ENCODE measurements at places on chromosomes 12 and 14.

- DNase-seq = no peak
These were observed 3.9 kb downstream of the LHX5 start for GRCh38 chr12:113467502-113468364.

GRCh38 chr12:128069359-128069997 lies 197.5 kb upstream of the TMEM132C start:
- peak; percentile 16 for DNase-seq

DNA sequence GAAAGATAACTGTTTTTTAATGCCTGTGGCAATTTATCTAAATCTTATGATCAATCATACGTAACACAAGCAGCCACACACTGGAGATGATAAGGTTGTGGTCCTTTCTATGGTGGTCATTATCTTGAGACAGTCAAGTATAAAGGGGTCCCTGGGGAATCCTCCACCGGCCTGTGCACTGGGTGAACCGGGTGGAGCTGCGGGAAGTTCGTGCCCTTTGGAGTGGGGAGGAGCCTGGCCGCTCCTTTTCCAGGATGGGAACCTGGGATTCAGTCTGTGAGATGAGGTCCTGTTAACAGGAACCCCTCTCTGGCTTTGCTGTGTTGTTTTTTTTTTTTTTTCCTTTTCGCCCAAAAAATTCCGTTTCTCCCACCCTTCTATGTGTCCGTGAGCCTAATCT lies 167.5 kb upstream of the RPL10L start:
- no peak for DNase-seq

DNA sequence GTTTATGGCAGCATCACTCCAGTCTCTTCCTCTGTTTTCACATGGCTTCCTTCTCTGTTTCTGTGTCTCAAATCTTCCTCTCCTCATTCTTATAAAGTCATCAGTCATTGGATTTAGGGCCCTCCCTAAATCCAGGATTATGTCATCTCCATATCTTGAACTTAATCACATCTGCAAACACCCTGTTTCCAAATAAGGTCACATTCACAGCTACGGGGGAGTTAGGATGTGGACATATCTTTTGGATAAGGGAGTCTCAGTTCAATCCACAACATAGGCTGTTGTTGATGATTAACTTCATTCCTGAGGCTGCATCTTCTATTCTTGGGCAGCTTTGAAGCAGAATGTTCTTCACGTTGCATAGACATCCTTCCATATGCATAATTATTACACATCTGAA lies 40.3 kb upstream of the NTF3 start:
- DNase-seq = no peak

- DNase-seq = no peak
These were observed 367.8 kb upstream of the CLEC14A start for GRCh38 chr14:38623661-38624060.

DNA sequence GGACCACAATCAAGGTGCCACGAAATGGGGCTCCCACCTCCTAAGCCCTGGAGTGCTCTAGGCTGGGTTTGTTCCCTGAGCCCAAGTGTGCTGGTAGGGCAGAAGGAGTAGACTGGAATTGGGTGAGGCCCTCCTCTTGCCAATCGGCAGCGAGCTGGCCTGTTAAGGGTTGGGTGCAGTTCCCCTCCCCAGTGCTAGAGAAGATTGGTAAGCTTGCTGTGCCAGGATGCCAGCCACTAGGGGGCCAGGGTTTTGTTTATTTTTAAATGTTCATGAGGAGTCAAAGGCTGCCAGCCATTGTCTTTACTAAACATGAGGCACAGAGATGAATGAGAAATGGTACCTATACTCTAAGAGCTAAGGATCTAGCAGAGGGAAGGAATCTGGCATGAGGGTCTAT lies 79.7 kb downstream of the SPTB start:
- peak; percentile 72 for DNase-seq

GRCh38 chr12:22180705-22181104 lies 134.7 kb downstream of the CMAS start:
- no peak for DNase-seq

GRCh38 chr14:100736269-100737180 lies 9.8 kb downstream of the DLK1 start:
- peak; percentile 72 for DNase-seq

GRCh38 chr14:21068521-21069387 lies 1.4 kb upstream of the ARHGEF40 start:
- DNase-seq = peak; percentile 49

GRCh38 chr14:102568115-102568614 lies 24.3 kb upstream of the RCOR1 start:
- peak; percentile 81 for DNase-seq

DNA sequence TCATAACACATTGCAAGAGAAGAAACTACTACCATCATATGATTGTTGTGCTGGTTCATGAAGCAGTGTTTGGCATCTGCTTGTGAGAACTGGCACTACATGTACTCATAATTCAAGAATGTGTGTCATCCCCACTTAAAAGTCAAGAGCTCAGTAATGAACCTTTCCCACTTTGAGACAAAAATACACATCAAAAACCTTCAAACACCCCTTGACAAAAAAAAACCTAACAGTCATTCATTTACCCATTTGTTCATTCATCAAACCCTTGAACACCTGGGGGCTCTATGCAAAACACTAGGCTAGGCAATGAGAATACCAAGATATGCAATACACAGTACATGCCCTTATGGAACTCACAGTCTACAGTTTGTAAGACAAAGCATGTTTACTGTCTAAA lies 40.0 kb downstream of the KIF21A start:
- DNase-seq = no peak

DNA sequence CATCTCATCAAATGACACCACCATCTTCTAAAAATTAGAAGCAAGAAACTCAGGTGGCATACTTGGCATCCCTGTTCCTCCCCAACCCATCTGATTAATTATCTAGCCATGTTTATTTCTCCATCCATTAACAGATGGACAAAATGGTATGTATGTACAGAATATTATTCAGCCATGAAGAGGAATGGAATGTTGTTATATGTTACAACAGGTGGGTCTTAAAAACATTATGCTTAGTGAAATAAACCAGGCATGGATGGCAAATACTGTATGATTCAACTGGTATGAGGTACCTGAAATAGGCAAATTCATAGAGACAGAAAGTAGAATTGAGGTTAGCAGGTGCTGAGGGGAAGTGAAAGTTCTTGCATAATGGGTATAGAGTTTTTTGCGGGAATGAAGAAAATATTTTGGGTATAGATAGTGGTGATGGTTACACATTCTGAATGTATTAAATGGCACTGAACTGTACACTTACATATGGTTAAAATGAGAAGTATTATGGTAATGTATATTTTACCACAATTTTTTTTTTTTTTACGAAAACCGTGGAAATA lies 17.5 kb downstream of the YY1 start:
- no peak for DNase-seq

- no peak for DNase-seq
These were observed 14.2 kb upstream of the NIN start for GRCh38 chr14:50845166-50845565.

DNA sequence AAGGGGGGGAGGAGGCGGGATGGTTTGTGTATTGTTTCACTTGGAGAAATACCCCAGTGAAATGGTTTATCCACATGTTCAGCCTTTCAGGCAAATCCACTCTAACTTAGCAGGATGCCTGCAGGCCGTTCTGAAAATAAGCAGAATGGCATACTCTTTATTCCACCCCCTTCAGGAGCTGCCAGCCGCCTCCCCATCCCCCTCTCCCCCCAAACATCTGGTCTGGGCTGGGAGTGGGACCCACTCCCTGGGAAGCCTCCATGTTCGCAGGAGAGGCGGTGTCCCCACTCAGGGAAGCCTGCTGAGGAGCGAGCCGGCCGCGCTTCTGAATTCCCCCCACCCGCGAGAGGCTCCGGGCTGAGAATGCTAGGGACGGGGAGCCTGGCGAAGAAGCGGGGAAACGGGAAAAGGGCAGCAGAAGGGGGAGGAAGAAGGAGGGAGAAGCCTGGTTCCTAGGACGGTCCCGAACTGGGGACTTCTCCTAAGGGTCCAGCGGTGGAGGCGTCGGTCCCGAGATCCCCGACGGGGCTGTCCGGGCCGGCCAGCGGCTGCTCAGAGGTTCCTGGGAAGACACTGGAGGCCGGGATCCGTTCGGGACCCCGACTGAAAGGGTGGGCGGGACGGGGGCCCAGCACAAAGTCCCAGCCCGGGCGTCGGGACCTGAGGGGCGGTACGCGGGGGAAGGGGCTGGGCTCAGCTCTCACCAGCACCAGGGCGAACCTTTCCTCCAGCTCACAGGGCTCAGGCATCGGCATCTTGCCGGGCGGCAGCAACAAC lies 666 bp downstream of the FMNL3 start:
- DNase-seq = peak; percentile 60

DNA sequence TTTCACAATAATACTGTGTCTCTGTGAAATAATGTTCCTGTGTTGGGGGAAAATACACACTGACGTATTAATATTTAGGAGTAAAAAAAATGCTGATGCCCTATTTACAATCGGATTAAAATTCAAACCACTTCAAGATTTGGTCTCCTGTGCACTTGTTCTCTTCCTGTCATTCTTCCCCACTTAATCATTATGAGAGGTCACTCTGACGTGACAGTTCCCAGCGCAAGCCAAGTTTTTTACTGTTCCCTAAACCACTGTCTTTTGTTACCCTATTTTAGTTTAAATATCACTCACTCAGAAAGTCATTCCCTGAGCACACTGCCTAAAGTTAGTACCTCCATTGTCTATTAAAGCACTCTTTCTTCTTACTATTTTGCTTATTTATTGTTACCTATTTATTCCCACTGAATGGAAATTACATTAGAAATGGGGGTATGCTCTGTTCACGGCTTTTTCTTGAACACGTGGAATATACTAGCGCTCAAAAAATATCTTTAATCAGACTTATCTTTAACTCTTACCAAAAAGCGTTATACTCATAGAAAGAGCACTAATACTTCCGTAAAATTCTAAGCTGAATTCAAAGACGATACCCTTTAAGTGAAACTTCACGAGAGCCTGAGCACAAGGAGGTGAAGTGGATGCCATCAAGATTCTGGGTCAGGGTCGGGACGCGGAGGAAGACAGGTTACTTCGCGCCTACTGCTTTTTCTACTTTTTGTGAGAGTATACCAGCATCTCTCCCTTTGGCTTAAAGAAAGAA lies 670 bp upstream of the PSMA3 start:
- DNase-seq = no peak

DNA sequence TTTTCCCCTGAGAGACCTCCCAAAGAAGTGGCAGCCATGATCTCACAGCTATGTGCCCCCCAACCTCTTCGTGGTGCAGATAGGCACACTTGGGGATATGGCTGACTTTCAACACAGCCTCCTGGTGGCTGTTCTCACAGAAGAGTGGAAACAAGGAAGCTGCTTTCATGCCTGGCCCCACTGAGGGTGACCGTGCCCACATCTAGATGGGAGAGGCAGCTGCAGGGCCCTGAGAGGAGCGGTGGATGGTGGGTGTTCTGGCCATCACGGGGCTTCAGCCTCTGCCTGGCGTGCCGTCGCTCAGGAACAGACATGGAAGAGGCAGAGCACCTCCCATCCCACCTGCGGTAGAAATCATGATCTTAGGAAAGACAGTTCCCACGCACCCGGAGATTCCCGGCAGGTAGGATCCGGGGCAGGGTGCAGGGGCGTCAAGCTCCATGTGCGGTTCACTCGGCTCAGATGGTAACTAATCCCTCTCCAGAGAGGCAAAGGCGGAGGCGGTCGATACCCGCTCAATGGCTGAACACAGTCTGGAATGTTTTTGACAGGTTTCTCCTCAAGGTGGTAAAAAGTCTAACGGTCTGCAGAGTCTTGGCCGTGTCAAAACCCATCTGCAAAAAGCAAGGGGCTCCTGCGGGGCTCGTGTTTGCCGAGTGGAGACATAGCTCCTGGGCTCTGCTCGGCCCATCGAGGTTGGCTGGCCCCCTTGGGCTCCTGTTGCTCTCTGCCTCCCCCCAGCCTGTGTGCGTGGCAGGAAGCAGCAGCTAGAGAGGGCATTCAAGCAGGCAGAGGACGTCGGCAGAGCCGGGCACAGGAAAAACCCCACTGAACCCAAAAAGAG lies 225.2 kb upstream of the RTL1 start:
- no peak for DNase-seq

DNA sequence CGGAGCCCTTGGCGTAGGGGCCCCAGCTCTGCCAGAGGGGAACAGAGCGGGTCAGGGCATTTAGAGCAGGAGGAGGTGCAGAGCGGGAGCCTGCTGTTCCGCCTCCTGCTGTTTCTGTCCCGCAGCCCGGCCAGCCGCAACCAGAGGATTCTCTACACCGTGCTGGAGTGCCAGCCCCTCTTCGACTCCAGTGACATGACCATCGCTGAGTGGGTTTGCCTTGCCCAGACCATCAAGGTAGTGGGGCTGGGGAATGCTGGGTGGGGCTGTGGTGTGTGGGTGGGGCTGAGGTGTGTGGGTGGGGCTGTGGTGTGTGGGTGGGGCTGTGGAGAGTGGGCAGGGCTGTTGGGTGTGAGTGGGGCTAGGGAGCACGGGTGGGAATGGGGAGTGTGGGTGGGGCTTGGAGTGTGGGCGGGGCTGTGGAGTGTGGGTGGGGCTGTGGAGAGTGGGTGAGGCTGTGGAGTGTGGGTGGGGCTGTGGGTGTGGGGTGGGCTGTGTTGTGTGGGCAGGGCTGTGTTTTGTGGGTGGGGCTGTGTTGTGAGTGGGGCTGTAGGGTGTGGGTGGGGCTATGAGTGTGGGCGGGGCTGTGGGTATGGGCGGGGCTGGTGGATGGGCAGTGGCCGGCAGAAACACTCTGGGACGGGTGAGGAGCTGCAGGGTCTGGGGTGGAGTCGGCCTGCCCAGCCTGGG lies 8.0 kb downstream of the ASPG start:
- DNase-seq = no peak

GRCh38 chr14:49959822-49960408 lies 67.0 kb downstream of the ARF6 start:
- peak; percentile 30 for DNase-seq

DNA sequence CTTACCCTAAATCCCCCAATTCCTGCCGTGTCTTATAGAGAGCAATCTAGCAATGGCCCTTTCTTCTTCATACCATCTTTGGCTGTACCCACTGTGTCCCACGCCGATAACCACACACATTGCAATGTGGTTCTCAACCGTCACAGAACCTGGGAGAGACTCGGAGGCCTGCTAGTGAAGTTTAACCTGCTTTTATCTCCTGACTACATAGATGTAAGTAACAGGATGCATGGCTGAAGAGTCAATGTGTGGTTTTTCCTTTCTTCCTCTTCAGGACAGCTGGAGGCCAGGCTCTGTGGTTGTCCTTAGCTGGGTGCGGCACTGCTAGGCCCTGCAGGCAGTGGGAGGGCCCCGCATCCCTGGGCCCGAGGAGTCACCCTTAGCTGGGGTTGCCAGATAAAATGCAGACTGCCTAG lies 51.3 kb downstream of the ZNF664 start:
- DNase-seq = no peak

- peak; percentile 35 for DNase-seq
These were observed 958 bp downstream of the RTN1 start for GRCh38 chr14:59869381-59870255.

- no peak for DNase-seq
These were observed 187.4 kb downstream of the EFCAB11 start for GRCh38 chr14:89767131-89767530.

GRCh38 chr12:40054555-40055227 lies 51.2 kb downstream of the SLC2A13 start:
- no peak for DNase-seq

- no peak for DNase-seq
These were observed 67.0 kb downstream of the PRKCH start for GRCh38 chr14:61388173-61388975.

GRCh38 chr14:68439676-68440075 lies 353.2 kb downstream of the ZFP36L1 start:
- DNase-seq = no peak

GRCh38 chr12:77166696-77167095 lies 101.3 kb upstream of the E2F7 start:
- no peak for DNase-seq

- DNase-seq = no peak
These were observed 75.8 kb downstream of the GPATCH2L start for GRCh38 chr14:76227450-76228050.
